HuH-7.5 (cell line): ENCODE measurements at places on chromosomes 5 and 9.

DNA sequence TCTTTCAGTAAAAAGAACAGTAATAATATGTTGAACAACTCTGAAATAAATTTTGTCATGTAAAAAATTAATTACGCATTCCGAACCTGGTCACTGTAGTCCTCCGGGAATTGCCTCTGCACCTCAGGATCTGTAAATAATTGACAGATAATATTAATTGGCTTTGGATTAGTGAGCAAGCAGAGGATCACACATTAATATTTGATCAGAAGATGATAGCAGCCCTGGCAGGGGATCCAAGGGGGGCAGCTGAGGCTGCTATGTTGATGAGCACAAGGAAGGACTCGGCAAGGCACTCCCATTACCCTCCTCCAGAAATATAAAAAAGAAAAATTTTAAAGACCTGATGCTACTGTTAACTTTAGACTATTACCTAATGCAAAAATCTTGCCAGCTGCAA is 137.4 kb downstream of the DENND1A start:
- DNase-seq: no peak

DNA sequence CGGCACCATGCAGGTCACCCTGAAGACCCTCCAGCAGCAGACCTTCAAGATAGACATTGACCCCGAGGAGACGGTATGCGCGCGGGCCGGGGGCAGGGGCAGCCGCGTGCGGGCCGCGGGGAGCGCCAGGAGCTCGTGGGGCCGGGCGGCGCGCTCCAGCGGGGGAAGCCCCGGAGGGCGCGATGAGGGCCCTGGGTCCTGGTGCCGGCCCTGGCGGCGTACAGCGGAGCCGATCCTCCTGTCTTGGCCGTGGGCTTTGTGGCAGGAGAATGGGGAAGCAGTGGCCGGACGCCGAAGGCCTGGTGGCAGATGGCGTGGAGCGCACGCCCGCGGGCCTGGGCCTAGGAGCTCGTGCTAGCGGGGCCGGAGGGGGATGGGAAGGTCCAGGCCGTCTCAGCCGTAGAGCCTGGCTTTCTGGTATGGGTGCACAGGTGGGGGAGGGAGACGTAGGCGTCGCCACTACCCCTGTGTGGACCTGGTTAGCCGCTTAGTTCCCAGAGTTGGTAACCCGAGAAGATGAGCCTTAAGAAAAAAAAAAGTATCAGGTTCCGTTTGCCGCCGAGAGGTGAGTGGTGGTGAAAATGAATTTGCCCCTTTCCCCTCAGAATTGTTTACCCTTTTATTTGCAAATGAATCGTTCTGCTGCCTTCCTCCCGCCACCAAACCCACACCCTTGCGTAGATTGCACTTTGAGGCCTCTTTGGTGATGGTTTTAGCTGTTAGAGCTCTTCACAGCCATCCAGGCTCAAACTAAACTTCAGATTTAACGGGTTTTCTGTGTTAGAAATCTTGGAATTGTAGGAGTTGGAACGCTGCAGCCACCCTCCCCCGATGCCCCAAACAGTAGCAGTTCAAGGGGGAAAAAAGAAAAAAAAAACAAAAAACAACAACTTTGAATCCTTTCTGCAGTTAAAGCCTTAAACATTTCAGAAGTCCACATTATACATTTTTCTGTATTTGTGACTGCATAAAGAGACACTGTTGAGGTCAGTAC is 841 bp downstream of the RAD23B start:
- peak; percentile 56 for DNase-seq

GRCh38 chr5:107578051-107578635 is 92.6 kb downstream of the EFNA5 start:
- no peak for DNase-seq

DNA sequence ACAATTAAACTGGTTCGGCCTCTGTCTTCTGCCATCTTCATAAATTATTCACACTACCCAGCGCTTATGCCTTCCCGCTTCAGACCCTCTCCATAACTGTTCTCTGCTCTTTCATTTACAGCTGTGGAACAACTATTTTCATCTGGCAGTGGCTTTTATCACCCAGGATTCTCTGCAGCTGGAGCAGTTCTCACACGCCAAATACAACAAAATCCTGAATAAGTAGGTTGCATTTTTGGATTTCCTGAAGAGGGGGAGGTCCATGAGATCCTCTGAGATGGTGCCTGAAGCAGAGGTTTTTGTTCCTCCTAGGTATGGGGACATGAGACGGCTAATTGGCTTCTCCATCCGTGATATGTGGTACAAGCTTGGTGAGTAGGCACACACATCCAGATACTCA is 28.1 kb upstream of the INSYN2B start:
- DNase-seq: no peak

DNA sequence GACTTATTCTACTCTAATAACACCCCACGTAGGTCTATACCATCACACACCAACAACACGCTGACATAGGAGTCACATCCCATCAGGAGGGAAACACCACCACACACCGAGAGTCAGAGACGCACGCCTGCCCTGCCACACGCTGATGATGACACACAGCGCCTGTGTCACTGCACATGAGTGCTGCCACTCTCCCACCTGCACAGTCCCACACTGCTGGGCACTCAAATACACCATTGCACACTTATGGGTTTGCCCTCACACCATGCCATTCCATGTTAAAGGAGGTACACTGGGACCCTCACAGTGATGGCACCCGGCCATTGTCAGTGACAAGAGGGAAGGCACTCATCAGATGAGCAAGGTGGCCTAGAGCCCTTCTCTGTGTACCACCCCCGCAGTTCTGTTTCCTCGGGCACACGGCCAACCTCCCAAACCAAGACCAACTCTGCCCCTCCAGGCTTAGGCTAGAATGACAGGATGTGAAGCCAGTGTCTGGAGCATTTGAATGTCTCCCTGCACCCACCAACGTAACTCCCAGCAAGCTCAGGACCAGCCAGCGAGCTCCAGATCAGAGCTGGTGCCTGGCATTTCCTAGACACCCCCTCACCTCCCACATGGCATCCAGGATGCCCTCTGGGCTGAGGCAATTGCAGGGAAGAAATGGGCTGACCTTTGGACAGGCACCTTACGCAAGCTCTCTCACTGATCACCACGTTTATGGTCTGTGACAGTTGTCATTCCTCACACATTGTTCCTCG is 3.6 kb upstream of the CPLX2 start:
- DNase-seq: peak; percentile 71

DNA sequence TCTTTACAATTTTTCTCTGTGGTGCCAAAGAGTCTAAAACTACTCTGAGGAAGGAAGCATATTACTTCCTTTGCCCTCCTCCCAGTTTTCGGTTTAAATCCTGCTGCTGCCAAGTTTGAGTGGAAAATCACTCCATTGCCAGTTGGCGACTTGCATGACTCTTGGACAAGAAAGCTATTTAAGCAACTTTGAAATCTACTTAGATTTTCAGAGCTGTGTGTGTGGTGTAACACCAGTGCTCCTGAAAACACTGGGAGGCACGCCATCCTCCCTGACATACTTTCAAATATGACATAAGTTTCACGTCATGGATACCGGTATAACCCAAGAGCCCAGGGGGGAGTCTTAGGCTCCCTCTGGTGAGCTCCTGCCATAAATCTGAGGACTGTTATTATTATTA is 83.5 kb upstream of the RIOK2 start:
- DNase-seq: no peak

- no peak for DNase-seq
Measured at GRCh38 chr9:10613419-10613818, 617 bp upstream of the PTPRD start.

GRCh38 chr5:7857926-7858632 is 7.1 kb upstream of the CFAP90 start:
- no peak for DNase-seq

- DNase-seq: no peak
Measured at GRCh38 chr5:10578869-10579268, 15.0 kb downstream of the ANKRD33B start.

DNA sequence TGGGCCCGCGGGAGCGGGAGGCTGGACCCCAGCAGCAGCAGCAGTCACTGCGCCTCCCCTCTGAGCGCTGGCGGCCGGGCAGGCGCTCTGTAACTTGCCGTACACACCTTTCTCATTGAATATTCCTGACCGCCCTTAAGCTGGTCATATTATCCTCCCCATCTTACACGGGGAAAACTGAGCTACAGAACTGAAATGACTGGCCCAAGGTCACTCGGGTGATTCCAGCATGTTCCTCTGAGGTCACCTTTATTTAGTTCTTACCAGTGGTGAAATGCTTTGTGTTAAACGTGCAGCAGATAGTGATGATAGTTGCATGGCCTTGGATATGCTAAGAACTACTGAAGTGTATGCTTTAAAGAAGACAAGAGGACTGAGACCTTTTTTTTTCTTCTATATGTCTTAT is 607 bp downstream of the UQCRQ start:
- DNase-seq: no peak

DNA sequence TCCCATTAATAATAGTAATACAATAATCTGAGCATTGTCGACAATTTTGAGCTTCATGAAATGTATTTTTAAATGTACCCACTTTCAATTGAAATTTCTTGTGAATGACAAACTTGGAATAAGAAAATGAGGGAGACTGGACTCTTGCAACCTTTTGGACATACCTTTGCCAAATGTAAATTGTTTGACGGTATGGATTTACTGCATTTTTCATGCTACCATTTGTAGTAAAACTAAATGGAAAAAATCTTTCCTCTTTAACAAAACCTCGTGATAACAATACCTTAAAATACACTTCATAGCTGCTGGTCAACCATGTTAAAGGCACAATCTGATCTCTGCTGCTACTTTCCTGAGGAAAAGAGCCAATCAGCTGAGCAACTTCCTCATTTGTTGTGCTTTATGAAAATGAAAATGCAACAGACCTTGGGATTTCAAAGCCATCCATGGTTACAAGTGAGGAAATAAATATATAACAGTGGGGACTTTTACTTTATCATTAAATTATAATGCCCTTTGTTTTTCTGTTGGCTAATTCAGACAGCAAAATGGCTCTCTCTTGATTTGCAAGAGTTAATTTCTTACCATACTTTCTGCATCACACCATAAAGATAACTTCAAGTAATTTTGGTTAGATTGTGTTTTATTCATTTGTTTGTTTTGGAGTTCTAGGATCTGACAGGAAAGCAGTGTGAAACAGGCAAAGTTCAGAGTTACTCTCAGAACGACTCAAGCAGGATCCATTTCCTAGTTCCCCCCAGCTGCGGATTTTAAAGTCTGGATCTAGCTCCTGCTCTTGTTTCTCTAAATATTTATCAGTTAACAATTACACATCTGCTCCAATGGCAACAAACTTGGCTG is 1.1 kb downstream of the ALDH1A1 start:
- DNase-seq: no peak

DNA sequence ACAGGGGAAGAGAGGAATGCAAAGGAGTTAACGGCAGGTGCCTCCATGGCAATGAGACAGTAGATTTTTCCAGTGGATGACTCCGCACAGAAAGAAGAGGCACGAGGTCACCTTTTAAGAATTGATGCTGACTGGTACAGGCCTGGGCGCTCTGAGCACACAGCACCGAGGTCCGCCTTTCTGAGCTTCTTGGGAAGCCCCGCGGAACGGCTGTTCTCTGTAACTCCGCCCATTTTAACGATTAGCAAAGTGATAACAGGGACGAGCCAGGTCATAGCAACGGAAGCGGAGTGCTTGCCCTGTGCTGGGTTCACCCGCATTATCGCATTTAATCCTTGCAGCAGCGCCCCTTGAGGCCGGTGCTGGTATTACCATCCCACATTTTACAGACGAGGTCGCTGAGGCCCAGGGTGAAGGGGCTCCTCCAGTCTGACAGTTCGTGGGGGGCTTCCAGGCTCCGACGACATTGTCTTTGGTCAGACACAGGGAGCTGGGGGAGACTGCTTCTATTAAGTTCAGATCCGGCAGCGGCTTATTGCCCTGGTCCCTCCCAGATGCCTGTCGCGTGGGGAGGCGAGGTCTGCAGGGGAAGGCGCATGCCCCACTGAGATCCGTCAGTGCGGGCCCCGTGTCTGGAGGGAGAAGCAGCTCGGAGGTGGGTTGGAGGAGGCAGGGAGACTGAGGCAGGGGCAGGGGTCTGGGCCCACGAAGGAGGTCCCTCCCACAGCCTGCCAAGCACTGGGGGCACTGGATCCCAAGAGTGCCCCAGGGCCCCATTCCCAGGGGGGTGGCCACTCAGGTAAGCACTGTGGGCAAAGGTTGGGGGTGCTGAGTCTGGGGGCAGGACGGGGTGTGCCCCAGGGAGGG is 22.3 kb upstream of the HMCN2 start:
- DNase-seq: peak; percentile 83

- DNase-seq: no peak
Measured at GRCh38 chr9:84997472-84997871, 327.9 kb downstream of the NTRK2 start.

DNA sequence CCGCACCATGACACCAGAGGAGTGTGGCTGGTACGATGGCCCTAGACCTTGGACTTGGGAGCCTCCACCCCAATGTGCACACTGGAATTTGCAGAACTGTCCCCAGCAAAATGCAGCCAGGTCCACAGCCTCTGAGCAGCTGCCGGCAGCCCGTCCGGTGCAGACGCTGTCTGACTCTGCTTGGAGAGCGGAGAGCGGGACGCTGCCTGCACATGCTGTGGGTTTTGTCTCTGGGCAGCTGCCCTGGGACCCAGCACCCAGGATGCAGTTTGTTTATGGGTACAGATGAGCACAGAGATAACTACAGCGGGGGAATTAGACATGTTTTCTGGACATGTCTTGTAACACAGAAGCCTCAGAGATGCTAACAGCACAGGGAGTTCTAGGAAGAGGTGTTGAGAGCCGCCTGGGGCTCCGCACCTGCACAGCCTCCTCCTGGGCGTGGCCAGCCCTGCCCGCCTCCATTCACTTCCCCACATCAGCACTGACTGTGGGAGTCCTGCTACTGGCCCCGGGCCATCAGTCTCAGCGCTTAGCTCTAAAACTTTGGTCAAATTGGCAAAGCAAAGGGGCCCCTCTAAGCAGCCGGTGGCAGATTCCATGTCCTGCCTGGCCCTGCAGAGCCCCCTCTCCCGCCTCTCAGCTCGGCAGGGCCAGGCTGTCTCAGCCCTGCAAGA is 159.6 kb downstream of the IRX2 start:
- DNase-seq: no peak

DNA sequence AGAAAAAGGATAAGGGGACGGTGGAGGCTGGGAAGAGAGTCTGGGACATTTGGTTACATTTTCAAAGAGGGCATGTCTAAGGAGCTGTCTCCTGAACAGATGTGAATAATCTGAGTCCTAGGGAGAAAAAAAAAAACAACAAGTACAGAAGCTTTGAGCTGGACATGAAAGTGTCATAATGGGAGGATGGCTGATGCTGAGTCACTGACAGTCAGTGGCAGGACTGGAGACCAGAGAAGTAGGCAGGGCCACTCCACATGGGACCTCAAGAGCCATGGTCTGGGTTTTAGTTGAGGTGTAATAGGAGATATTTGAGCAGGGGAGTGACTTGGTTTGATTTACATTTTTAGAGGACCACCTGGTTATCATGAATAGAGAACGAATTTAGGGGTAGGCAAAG is 70.6 kb downstream of the DPYSL3 start:
- DNase-seq: no peak

GRCh38 chr9:120510816-120511215 is 69.2 kb downstream of the CDK5RAP2 start:
- DNase-seq: no peak

GRCh38 chr5:41748631-41749030 is 121.6 kb downstream of the OXCT1 start:
- no peak for DNase-seq

GRCh38 chr9:90261698-90262097 is 380.9 kb downstream of the DIRAS2 start:
- no peak for DNase-seq
